Sciatic nerve (tissue), 2 donors: ENCODE measurements at places on chromosomes 3 and 15. TPM values are rescaled to one million over a fixed set of nuclear protein-coding genes. Genes with fewer than 3 reads are reported as not detected.
A peak's percentile ranks its signal among the peaks of the same experiment; 100 is the strongest.

DNA sequence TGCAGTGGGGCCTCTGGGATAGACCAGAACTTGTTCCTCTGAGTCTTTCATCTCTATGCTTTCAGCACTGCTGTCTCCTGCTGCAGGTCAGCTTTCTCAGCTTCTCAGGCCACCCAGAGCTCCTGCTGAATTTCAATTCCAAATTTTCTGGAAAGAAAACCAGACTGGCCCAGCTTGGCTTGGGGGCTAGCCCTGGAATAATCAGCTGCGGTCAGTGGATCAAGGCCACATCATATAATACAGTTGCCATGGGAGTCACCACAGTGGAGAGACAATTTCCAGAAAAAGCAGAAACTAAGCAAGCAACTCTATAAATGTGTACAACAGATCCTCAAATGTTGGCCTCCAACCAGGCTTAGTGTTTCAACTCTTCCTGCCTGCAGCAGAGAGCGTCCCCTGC is 91.1 kb upstream of the SLC24A5 start:
- no peak for DNase-seq

GRCh38 chr15:35067496-35068347 is 17.4 kb downstream of the NANOGP8 start:
- DNase-seq = no peak

- DNase-seq = no peak
Observed at GRCh38 chr15:90859234-90860131, 8.9 kb upstream of the FURIN start.

The KLF15 gene
- total RNA-seq = 22.7 TPM

- no peak for DNase-seq
Observed at GRCh38 chr3:157094751-157095480, 65.0 kb downstream of the CCNL1 start.

The IL20RB gene
- 15.2 TPM for total RNA-seq

GRCh38 chr3:82392203-82392775 is 630.8 kb upstream of the GBE1 start:
- no peak for DNase-seq

GRCh38 chr3:100075851-100076730 is 38.2 kb downstream of the FILIP1L start:
- DNase-seq = no peak

The LRRK1 gene
- 24.9 TPM for total RNA-seq

GRCh38 chr15:38768970-38769369 is 204.4 kb upstream of the RASGRP1 start:
- peak; percentile 64 for DNase-seq

The ENTPD3 gene
- 1.6 TPM for total RNA-seq

DNA sequence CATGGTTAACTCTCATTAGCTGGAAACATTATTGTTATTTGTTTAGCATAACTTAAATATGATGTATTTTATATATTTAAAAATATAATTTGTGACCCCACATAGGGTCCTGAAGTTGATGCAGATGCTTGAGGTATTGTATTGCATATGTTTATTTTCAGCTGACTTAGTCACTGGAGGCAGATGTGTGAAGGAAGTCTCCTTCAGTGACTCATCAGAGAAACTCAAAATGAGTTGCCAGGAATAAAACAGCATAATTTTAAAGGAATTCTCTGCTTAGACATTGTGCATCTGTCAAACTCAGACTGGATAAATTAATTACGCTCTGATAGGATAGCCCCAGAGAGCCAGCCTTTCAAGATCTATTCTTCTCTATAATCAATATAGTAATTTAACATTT is 7.9 kb upstream of the OR4F6 start:
- DNase-seq = no peak

DNA sequence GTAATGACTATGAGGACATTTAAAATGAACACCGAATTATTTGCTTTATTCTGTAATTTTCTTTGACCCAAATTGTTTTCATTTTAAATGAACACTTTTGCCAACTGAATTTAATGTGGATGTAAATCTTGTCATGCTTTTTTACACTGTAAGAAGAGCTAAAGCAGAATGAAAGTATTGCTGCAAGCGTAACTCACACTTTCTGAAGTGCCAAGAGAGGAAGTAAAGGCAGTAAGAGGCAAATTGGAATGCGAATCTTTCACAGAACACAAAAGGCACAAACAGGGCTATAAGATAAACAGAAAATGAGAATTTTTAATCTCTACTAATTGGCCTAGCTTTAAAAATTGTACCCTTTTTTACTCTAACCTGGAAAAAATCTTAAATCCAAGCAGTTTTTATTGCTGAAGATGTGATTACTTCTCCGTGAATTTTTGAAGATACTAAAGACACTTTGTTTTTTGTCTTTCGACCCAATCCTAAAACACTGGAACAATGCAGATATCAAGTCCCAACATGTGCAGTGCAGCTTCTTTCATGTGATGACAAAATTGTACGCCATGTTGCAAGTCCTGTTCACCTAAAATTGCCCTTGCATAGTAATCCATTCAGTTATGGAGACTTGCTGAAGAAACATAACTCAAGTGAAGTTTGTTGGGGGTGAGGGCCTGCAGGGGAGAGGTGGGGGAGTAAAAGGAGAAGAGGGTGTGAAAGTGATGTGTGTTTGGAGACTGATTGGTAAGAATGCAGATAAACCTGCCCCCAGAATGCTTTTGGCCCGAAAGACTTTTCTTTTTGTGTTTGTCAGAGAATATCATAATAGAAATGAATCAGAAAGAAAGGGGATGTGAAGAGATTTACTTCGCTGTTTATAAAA is 1.4 kb downstream of the ARID3B start:
- no peak for DNase-seq

The MUC20 gene
- 28.7 TPM for total RNA-seq

The PRICKLE2 gene
- 34.0 TPM for total RNA-seq

DNA sequence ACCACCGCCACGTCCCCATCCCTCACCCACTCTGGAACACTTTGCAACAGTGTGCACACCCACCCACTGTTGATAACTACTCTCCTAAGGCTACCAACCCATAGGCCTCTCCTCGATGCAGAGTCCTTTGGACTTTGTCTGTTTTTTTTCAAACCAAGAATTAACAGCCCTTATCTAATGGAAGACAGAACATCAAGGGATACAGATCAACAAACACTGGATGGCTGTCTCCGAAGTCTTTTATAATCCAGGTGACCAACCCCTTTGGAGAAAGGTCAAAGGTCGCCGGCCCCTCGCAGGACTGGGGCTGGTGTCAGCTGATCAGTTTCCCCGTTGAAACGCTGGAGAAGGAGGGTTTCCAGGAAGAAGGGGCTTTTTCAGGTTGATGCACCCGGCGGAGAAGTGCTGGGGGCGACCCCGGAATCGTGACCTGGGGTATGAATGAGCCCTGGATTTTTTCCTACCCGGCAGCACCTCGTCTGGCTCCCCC is 532 bp downstream of the B4GALT4 start:
- peak; percentile 73 for DNase-seq

The THPO gene
- 1.2 TPM for total RNA-seq

- DNase-seq = no peak
Observed at GRCh38 chr15:58931987-58932588, 1.4 kb downstream of the SLTM start.

DNA sequence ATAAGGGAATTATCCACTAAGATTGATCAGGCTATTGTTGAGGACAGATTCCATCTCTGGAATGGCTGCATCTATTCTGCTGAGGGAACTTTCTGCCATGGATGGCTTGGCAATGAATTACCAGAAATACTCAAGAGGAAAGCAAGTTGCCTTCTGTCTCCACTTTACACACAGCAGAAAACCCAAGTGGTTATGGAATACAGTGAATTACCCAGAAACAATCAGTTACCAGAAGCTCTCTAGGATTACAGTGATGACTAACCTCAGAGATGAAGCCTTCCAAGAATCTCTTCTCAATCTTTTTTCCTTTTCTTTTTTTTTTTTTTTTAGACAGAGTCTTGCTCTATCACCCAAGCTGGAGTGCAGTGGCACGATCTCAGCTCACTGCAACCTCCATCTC is 183.3 kb downstream of the WDR76 start:
- no peak for DNase-seq

DNA sequence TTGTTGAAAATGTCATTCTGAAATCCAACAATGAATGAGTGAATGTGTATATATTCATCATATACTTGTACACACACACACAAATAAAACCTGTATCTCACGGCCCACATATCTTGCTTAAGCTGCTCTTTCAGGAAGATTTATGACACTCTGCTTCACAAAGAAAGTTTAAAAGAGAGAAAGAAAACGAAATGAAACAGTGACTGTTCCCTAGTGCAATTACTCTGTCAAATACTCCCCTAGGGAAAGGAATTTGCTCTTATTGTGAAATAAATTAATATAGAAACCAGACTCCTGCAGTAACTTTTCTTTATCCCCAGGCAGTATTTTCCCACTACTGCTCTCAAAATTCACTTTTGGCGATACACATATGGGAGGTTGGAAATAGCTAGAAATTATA is 329.1 kb downstream of the VPS13C start:
- no peak for DNase-seq

DNA sequence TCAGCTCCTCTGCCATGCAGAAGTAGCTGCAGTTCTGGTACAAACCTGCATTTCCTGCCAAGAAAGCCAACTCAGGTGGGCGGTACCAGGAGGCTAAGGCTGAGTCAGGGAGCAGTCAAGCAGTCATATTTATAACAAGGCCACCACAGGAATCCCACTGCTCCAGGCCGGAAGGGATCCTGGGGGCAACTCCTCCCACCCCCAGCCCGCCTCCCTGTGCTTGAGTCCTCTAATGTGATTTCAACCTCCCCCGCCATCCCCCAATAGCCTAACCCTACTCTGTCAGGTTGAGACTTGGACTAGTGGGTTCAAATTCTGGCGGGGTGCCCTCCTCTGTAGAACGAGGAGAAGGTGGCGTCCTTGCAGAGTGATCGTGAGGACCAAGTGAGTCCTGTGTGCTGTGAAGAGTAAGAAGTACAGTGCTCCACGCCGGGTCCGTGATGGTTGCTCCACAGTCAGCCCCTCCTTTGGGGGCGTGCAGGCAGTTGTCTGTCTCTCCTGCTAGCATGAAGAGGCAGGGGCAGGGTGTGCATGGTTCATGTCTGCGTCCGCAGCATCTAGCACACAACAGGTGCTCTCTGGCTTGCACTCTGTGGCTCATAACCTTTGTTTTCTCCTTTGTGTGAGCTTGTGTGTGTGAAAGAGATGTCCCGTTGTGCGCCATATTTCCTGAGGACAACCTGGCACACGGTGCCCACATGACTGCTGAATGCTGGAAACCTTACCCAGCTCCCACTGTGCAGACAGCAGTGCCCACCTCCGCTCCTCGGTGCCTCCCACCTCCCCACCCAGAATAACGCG is 78.3 kb downstream of the SMAD6 start:
- DNase-seq = no peak

DNA sequence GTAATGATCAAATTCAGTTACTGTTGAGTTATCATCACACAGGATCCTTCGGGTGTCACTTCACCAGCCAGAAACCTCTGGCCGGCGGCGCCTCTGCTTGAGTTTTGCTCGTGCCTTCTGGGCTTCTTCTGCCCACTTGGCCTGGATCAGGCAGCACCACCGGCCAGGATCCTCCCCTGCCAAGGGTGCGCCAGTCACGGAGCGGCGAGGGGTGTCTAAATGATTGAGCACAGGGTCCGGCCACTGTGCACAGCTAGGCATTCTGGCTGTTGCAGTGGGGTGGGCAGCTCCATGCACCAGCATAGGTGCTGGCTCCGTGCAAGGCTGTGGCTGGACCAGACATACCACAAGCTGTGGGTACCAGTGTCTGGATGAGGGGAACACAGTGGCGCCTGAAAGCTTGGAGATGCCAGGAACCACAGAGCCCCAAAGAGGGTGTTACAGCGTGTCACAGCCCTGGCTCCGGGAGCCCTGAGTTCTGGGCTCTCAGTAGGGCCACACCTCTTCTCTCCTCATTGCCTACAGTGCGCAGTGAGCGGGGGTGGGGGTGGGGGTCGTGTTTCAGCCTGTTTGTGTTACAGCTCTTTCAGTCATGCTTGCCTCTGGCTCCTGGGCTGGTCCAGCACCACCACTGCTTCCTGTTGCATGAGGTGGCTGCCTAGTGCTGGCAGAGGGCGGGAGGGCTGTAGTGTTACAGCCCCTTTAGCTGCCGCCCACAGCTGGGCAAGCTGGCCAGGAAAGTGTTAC is 169.4 kb downstream of the FNDC3B start:
- no peak for DNase-seq

- no peak for DNase-seq
Observed at GRCh38 chr3:72950372-72950771, 46.2 kb upstream of the PPP4R2 start.

DNA sequence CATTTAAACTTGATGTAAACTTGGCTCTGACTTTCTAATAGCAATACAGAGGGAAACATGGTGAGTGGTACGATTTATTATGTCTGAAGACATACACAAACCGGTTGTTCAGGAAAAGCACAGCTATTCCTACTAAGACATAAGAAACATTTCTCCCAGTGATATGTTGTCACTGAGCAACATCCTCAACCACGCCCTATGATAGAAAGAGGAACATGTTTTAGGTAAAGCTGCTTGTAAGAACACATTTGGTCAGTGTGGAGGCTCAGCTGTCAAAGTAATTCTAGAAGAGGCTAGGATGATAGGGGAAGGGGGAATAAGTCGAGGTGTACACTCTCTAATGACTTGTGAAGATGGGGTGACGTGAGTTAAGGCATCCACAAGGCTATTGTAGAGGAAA is 42.7 kb upstream of the B3GNT5 start:
- no peak for DNase-seq

DNA sequence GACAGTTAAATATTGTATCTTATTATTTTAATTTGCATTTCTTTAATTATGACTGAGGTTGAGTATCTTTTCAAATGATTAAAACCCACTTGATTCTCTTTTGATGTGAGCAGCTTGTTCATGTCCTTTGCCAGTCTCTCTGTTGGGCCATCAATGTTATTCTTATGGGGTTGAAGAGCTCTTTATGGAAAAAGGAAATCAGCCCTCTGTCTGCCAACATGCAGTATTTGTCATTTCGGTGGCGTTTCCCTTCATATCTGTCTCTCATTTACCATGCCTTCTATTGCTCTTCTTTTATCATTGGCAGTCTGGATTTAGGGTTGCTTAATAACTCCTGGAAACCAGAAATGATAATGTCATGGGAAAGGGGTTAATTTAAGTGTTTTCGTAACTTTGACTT is 340.7 kb upstream of the DNAJC19 start:
- DNase-seq = no peak

DNA sequence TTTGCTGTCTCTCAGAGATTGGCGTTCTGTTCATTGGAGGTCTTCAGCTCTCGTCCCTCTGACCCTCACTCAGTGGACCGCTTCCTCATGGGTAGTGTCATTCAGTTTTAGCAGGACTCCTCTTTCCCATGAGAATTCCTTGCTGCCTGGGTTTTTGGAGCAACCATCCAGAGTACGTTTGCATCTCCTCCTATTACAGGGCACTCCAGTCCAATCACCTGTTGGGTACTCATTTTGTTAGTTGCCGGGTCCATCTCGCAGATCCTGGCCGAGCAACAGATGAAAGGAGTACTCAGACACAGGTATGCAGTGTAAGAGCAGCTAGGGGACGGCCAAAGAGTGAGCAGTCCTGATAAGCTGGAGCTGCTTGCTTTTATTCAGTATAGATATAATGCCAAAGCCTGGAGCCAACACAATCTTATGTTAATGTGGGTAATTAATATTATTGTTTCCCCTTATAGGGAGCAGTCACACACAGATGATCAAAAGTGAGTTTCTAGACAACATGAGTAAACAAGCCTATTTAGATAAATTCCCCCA is 49.6 kb downstream of the ISG20 start:
- DNase-seq = no peak
